Coronary artery (tissue), 2 donors: ENCODE measurements at places on chromosomes 6 and 20.
A peak's percentile ranks its signal among the peaks of the same experiment; 100 is the strongest.

- DNase-seq = no peak
These were observed 2.6 kb upstream of the IYD start for GRCh38 chr6:150366118-150366778.

GRCh38 chr6:7389162-7389450 is 436 bp downstream of the CAGE1 start:
- no peak for DNase-seq

- DNase-seq = no peak
These were observed 35.8 kb upstream of the IYD start for GRCh38 chr6:150332939-150333584.

DNA sequence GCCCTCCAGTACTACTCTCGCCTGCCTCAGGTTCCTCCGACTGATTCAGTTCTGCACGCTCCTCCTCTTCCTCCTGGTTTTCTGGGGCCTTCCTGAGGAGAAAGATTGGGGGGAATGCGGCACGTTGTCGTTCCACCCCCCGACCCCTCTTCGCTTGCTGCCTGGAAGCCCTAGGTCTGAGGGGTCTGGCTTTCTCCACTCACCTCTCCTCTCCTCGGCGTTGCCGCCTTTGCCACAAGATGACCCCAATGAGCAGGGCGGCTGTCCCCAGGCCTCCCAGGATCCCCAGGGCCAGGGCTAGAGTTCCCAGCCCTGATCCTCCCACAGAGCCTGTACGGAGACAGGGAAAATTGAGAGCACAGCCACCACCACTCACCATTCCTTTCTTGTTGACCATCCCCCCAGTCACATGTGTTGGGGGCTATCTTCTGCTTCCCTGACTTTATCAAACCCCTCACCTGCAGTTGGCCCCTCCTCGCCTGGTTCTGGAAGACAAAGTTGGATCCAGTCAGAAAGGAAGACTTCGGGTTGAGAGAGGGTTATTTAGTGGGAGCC is 2.8 kb downstream of the AGER start:
- DNase-seq = no peak

DNA sequence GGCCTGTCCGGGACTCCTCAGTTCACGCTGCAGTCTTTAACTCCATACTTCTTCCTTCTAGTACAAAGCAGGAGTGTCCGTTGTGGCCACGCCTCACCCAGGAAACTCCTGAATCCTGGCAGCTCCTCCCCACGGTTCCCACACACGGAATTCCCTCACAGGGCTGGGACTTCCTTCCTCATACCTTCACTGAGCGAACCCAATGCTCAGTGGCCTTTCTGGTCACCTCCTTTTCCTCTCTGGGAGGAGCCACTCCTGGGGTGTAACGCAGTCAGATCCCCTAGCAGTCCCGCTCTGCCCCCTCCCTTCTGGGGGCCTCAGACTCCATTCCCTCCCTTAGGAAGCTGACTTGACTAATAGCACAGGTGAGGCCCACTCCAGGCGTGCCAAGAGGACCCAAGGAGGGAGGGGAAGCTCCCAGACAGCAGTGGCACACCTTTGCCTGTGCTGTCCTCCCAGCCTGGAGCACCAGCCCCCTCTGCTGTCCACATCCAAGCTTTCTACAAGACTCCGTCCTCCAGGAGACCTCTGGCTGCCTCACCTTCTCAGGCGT is at the start of gene SLC52A3:
Gene SLC52A3, minus strand, starts transcription at position 75 of the 553 bp plus-strand sequence. CDS start 2,726 bp downstream, outside the sequence.
- DNase-seq = no peak

- no peak for DNase-seq
These were observed 30.5 kb downstream of the SERPINB6 start for GRCh38 chr6:2940851-2941250.

- no peak for DNase-seq
These were observed at the start of gene TRIM40 for GRCh38 chr6:30135757-30136156. Gene TRIM40 (plus strand): TSS chr6:30136140. CDS start chr6:30137037, 897 bp downstream.

GRCh38 chr6:112372226-112372806 is 25.2 kb downstream of the RFPL4B start:
- no peak for DNase-seq

GRCh38 chr20:5056801-5057599 is 55.7 kb upstream of the SLC23A2 start:
- DNase-seq = no peak

GRCh38 chr20:42589976-42590639 is 599.6 kb downstream of the PTPRT start:
- no peak for DNase-seq

GRCh38 chr20:36845288-36845971 is 30.5 kb upstream of the TLDC2 start:
- no peak for DNase-seq

DNA sequence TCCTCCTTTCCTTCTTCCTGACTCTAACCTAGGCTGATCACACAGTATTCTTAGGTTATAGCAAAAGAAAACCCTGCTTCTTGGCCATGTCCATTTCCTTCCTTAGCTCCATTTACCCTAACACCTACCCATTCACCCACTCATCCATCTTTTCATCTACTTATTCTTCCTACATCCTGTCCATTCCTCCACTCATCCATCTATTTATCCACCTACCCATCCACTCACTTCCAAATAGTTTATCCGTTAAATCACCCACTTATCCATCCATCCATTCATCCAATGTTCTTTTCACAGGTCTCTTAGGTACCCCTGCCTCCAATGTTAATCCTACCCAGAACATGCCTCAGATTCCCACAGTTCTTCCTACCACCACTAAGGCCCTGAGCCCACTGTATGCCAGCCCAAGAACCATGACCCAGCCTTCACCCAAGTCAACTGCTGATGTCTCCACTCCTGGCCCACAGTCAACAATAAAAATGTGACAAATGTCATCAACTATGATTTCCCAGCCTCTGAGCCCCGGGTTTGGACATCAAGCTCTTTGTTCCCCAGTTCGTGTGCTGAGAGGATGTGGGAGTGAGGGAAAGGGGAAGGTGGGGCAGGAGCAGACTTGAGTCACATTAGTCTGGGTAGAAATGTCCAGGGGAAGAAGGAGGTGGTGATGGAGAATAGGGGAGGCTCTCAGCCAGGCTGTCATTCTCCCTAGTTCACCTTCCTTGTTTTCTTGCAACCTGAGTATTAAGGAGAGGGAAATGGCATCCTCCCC is 24.4 kb downstream of the TREML4 start:
- peak; percentile 33 for DNase-seq

- no peak for DNase-seq
These were observed 13.7 kb upstream of the CSE1L start for GRCh38 chr20:49032455-49032854.

- DNase-seq = no peak
These were observed 72.3 kb downstream of the FARS2 start for GRCh38 chr6:5333658-5334057.

DNA sequence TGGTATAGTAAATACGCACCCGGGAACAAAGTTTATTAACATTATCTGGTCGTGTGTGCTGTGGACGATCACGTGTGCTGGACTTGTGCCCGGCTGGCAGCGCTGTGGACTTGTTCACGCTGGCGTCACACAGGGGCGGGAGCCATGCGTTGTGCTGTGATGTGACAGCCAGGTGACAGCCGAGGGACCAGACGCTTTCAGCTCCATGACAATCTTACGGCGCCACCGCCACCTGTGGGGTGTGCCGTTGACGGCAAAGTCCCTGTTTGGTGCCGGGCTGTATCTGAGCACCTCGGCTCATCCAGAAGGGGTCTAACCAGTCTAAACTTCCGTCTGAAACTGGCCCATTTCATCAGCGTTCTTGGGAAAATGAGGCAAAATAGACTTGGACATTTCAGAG is 25.2 kb downstream of the DLL1 start:
- no peak for DNase-seq

GRCh38 chr6:112503091-112503596 is 156.0 kb downstream of the RFPL4B start:
- no peak for DNase-seq

DNA sequence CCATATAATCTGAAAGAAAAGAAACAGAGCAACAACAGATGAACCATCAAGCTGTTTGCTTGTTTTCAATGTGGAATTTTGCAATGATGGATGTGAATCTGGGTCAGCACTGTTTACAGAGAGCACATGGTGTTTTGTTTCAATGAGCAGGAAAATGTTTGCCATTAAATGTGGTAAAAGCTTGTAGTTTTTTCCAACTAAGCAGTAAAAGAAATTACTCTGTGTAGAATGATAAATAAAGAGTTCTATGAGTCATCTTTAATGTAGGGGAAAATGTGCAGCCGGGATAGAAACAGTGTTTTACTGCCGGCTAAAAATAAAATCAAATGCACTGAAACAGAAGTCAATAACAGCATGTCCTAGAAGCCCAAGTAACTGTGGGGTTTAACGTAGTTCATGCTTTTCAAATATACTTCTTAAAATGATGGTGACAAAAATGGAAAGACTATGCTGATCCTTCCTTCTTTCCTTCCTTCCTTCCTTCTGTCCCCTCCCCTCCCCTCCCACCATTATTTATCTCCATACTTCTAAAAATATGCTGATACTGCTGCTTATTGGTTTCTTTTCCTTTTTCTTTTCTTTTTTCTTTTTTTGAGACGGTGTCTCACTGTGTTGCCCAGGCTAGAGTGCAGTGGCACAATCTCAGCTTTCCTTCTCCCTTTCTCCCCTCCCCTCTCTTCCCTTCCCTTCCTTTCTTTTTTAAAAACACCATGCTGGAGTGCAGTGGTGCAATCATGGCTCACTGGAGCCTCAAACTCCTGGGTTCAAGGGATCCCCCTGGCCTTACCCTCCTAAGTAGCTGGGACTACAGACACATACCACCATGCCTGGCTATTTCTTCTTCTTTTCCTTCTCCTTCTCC is 6.3 kb upstream of the NAA20 start:
- no peak for DNase-seq

DNA sequence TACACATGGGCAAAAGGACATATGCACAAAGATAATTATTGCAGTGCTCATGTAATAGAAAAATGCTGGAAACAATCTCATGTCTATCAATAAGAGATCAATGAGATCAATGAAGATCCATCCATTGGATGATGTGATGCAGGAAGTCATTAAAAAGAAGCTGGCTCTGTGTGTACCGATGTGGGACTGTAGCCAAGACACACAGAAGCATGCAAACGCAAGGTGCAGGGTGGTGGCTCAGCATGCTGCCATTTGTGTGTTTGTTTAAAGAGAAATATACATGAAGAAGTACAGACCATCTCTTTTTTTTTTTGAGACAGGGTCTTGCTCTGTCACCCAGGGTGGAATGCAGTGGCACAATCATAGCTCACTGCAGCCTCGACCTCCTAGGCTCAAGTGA is 33.1 kb upstream of the KCNB1 start:
- DNase-seq = no peak

DNA sequence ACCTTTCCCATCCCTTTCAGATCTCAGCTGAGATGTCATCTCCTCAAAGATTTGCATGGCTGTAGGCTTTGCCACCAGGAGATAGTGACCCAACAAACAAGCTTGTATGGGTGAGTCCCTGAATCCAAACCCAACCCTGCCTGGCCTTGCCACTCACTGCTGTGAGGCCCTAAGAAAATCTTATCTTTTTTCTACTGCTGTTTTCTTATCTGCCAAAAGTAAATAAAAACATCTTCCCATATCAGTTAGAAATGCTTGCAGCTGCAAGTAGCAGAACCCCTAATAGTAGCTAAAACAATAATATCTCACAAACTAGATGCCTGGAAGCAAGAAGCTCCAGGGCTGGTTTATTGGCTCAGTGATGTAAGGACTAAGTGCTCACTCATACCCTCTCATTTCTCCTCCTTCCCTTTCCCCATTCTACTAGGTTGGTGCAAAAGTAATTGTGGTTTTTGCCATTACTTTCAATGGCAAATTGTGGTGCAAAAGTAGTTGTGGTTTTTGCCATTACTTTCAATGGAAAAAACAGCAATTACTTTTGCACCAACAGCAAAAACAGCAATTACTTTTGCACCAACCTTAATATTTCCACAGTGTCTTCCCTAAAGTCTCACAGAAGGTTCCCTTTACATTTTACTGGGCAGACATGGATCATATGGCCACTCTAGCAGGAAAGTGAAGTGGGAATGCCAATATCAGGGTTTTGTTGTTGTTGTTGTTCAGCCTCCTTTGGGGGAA is 56.7 kb upstream of the PSMF1 start:
- DNase-seq = peak; percentile 0

DNA sequence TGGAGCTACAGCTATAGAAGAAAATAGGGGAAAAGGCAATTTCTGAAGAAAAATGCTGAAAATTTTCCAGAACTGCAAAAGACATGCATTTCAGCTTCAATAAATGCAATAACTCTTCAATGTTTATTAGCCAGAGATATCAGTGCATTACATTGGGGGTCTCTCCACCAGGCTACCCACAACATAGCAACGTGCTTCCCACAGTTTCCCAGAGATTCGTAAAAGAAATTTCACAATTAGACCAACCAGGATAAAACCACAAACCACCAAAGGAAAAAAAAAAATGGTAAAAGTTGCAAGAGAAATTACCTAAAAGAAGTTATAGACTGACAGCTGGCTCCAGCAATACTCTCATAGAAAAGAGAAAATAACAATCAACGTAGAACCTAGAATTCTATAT is 16.0 kb downstream of the LY86 start:
- DNase-seq = no peak

DNA sequence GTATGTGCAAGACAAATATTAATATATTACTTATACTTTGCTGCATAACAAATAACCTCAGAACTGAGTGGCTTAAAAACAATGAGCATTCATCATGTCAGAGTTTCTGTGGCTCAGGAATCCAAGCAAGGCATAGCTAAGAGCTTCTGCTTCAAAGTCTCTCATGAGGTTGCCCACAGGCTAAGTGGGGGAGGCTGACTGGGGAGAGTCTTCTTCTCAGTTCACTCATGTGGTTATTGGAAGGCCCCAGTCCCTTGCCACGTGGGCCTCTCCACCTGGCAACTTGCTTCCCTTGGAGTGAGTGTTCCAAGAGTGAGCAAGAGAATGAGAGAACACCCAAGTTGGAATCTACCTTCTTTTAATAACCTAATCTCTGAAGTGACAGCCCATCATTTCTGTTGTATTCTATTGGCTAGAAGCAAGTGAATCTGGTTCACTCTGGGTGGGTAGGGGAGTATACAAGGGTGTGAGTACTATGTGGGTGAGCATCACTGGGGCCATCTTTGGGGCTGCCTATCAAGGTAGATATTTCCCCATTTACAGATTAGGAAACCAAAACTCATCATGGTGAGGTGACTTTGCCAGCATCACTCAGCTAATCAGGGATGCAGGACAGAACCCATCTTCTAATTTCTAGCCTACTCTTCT is 36.0 kb downstream of the DNAH8 start:
- DNase-seq = no peak

DNA sequence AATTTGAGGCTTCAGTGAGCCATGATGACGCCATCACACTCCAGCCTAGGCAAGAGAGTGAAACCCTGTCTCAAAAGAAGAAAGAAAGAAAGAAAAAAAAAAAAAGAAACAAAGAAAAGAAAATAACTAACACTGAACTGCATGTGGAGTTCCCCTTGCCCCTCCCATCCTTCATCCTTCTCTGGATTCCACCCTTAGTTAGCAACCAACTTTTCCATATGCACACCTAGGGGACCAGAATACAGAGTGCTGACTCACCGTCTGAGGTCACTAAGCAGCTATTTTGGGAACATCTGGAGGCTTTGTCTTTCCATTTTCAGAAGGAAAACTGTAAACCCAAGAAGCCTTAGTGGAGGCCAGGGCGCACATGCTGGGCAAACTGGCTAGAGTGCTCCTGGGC is 257.4 kb downstream of the MAFB start:
- DNase-seq = no peak
